T-cell (primary cell): ENCODE measurements at places on chromosomes 11 and 22.

- DNase-seq, result no peak
These were observed 9.0 kb upstream of the CYTH4 start for GRCh38 chr22:37273126-37273845.

- DNase-seq, result no peak
These were observed 50.9 kb upstream of the RTL6 start for GRCh38 chr22:44548981-44549380.

- DNase-seq, result no peak
These were observed 21.4 kb downstream of the CD44 start for GRCh38 chr11:35160246-35160824.

DNA sequence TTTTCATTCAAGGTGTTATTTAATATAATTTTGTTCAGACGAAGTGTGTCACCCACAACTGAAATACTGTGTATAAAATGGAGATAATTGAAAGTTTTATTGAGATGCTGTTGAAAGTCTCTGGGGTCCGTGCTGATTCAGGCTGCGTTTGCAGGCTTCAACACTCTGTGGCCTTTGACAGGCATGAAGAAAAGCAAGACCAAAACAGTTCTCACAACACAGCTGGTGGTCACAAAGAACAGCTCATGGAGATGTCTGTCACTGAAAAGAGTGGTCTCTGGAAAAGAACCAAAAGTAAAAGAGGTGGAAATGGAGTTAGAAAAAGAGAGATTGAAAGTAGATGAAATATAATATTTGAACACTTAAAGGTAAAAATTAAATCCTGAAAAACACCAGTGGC, 9.8 kb upstream of the MPPED2 start:
- no peak for DNase-seq

DNA sequence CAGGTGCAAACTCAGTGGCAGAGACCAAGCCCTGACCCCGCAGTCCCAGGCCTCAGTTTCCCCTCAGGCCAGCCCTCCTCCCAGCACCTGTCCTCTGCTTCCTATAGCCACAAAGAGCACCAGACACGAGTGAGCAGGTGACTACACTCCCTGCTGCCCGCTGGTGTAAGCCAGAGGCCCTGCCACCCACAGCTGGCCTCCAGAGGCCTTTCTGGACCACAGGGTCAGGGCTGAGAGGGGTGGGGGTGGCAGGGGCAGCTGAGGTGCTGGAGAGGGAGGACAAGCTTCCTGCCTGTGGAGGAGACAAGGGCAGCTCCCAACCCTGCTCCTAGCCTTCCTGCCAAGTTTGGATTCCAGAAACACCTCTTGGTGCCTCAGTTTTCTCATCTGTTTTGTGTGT, 31.3 kb upstream of the WNT7B start:
- DNase-seq, result no peak

DNA sequence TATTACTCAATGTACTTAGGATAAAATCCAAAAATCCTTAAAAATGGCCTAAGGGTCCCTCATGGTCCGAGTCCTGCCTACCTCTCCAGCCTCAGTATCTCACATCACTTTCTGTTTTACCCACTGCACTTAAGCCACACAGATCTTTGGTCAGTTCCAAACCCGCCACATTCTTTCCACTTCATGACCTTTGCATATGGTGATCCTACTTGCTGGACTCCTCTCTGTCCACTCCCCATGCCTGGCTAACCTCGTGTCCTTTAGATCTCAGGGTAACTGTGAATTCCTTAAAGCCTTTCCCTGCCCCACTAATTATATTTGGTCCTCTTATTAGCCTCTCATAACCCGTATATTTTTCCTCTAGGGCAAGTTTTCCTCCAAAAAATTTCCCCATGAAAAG, 1.2 kb downstream of the NUP160 start:
- DNase-seq, result no peak

- no peak for DNase-seq
These were observed at the start of gene PVALB for GRCh38 chr22:36816636-36817524. Gene PVALB, minus strand, starts transcription at chr22:36817035. Its CDS starts 30 bp downstream, at chr22:36817005.

DNA sequence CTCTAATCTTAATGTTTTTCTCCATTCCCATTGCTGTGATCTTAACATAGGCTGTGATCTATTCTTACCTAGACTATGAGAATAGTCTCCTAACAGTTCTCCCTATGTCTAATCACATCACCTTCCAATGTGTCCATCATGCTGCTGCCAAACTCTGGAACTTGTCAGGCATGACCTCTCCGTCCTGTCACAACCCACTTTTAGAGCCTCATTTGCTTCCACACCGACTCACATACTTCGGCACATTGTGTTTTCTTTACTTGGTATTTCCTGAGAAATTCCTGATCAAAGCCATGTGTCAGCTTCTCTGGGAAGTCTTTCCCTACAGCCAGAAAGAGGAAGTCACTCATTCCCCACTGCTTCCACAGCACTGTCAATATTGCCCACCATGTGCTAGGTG, 40.5 kb upstream of the BIRC3 start:
- no peak for DNase-seq

GRCh38 chr11:72525466-72525865, 91.1 kb upstream of the CLPB start:
- DNase-seq, result no peak

GRCh38 chr11:14018441-14018840, 55.9 kb downstream of the SPON1 start:
- no peak for DNase-seq

- no peak for DNase-seq
These were observed 6.0 kb upstream of the DRD2 start for GRCh38 chr11:113481226-113481625.
